ENCODE measurements at places on chromosomes 2 and 18.

DNA sequence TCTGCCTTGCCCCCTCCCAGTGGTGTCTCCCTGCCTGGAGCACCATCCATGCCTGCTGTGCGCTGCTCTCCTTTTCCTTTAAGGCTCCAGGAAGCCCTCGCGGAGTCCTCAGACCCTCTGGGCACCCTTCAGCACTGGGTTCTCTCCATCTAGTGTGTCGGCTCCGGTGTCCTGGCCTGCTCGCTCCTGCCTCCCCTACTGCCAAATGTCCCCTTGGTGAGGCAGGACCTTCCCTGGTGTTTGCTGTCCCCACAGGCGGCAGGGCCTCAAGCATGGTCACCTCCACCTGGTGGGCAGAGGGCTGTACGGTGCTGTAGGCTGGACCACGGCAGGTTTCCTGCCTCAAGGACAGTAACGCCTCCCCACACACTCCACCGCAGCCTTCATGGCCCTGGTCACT lies 90.2 kb downstream of the DGKD start:
- DNase-seq, result no peak

DNA sequence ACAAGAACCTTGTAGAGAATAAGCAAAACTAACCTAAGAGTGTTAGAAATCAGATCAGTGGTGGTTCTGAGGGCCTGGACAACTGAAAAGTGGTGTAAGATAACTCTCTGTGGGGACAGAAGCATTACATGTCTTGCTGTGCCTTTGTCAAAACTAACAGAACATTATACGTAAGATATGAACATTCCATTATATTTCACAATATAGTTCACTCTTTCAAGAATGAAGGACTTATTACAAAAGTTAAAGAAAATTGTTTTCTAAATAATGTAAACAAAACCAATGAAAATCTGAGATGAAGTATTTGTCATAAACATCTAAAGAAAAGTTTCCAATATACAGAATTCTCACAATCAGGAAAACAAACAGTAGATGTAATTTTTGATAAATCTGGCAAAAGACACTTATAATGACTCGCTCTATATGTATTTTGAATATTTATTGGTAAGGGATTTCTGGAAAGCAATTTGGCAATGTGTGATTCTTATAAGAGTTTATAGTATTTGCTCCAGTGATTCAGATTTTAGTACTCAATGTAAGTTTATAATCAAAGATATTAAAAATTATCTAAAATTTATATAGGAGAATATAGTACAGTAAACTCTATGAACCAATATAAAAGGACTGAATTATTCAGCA lies 258.4 kb downstream of the CD226 start:
- DNase-seq, result peak; percentile 55

DNA sequence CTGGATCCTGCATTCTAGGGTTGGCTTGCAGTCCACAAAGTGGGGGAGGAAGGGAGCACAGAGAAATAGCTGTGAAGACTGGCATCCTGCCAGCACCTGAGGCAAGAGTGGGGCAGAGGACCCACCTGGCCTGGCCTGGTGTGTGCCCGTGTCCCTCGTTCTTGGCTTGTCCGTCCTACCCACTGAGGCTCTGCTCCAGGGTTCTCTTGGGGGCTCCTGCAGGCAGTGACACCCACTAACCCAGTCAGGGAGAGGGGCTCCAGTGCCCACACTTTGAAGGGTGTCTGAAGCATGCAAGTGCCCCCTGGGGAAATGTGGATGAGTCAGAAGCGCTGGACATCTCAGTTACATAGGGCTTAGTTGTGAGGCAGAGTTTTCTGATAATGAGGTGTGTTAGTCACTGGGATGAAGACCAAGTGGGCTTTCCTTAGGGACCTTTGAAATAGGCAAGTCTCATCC lies 79.4 kb downstream of the SLC4A3 start:
- DNase-seq, result peak; percentile 23

- DNase-seq, result no peak
Observed at GRCh38 chr2:45002686-45003085, 6.6 kb downstream of the SIX2 start.

DNA sequence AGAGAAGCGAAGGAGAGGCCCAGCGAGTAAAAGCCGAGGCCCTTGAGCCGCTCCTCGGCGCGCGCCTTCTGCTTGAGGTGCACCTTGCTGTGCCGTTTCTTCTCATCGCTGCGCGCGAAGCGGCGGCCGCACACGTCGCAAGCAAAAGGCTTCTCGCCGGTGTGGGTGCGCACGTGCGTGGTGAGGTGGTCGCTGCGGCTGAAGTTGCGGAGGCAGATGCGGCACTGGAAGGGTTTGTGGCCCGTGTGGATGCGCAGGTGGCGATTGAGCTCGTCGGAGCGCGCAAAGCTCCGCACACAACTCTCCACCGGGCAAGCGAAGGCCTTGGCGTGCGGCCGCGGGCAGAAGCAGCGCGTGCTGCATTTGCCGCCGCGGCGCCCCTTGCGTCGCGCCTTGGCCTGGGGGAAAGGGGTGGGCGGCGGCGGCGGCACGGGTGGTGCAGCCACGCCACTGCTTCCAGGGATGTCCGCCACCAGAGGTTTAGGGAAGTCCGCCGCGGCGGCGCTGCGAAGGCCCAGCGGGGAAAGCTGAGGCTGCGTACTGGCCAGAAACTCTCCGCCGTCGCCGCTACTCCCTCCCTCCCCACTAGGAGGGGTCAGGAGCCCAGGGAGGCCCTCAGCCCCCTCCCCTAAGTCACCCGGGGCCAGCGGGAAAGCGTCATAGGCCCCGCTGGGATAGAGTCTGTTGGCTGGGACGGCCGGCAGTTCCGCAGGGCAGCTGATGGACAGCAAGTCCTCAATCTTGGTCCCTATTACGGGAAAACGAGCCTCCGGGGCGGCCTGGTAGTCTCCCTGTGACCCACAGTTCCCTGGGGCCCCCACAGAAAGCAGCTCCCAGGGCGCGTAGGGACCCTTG lies 1.7 kb downstream of the EGR4 start:
- no peak for DNase-seq

DNA sequence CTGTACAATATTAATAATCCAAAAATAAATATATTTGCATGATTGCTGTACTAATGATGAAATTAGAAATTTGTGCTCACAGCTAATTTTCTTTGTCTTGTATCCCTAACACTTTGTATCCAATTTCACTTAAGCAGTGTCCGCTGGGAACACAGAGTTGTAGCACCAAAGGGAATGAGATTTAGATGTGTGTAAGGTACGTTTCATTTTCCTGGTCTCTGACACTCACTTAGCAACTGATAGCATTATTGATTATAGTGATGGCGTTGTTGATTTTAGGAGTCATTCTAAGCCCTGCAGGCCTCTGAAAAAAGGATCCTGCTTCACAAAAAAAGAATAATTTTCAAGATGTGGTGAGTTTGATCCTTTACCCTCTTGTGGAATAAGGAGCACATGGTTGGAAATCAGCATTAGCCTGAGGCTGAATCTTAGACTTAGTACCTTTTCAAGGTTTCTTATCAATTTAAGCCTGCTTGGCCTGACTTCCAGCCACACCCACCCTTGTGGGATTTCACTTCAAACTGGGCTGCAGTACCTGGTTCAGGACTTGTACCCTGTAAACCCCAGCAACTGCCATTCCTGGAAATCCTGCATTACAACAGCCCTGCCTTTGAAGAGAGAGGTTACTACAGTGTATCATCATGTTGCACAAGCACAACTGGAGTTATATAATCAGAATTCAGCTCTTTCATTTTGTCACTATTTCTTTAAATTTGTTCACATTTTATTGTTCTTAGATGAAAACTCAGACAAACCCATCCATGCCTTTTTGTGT lies 116.2 kb downstream of the RND3 start:
- DNase-seq, result no peak

- DNase-seq, result no peak
Observed at GRCh38 chr2:45765007-45765727, 113.7 kb downstream of the PRKCE start.

DNA sequence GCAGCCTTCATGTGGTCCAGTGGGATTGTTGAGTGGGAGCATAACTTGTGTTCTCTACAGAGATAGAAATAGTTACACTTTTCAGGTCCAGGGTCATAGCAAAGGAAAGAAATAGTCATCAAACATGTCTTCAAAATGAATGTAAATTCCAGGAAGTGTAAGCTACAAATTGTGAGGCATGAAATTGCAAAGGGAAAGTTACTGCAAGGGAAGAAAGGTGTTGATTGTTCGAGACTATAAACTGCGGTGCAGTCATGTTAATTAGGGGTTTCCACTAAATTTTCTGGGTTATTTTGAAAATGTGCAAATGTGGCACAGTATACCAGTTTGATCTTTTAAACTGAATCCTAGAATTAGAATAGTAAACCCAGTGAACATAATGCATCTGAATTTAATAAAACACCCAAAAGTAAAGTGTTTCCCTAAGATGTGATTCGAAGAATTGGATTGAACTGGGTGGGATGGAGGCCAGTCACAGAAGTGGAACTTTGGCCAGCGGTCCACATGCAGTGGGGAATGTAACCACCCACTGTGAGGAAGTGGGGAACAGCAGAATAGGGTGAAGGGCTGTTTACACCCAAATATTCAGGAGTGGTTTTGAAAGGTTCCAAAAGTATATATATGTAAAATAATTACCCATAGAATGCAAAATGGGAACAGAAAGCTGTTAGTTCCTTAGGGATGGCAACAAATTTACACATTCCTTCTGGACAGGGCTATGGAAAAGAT lies 126.5 kb upstream of the CCDC68 start:
- no peak for DNase-seq

- DNase-seq, result no peak
Observed at GRCh38 chr2:99444222-99444621, 45.6 kb downstream of the REV1 start.

- no peak for DNase-seq
Observed at GRCh38 chr2:120224735-120225548, 1.7 kb upstream of the TMEM185B start.

- peak; percentile 21 for DNase-seq
Observed at GRCh38 chr2:135662088-135662487, 79.6 kb upstream of the UBXN4 start.

GRCh38 chr18:46562674-46563192 lies 94.3 kb downstream of the LOXHD1 start:
- DNase-seq, result no peak

- DNase-seq, result no peak
Observed at GRCh38 chr2:234569776-234570430, 73.0 kb upstream of the ARL4C start.

DNA sequence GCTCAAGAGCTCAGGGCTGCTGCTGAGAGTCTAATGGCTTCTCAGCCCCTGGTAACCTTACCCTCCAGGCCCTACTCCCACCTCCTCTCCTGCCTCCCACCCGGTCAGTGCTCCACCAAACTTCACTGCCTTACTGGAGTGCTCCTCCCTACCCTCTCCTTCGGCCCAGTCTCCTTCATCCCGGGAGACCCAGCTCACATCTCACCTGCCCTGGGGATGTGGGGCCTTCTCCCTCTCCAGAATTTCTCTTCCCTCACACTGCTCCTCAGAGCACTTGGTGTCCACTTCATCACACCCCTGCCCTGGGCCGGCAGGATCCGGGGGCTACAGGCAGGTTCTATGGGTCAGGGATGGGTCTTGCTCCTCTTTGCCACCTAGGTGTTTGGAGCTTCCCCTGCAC lies 21.6 kb downstream of the PTPN18 start:
- no peak for DNase-seq

DNA sequence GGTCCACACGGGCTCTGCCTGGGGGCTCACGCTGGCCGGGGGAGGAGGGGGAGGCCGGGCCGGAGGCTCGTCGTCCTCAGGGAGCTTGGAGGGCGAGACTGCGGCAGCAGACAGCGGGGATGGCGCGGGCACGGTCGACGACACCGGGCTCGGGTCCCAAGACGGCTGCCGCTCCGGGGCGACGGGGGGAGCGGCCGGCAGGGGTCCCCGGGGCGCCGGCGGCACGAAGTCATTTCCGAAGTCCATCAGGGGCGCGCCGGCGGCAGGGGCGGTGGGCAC lies 491 bp downstream of the RTN4 start:
- DNase-seq, result no peak

- no peak for DNase-seq
Observed at GRCh38 chr2:21382701-21383520, 259.1 kb downstream of the TDRD15 start.

- no peak for DNase-seq
Observed at GRCh38 chr18:57084331-57085271, 62.3 kb upstream of the BOD1L2 start.

- no peak for DNase-seq
Observed at GRCh38 chr2:218583983-218584850, 15.6 kb downstream of the CNOT9 start.

DNA sequence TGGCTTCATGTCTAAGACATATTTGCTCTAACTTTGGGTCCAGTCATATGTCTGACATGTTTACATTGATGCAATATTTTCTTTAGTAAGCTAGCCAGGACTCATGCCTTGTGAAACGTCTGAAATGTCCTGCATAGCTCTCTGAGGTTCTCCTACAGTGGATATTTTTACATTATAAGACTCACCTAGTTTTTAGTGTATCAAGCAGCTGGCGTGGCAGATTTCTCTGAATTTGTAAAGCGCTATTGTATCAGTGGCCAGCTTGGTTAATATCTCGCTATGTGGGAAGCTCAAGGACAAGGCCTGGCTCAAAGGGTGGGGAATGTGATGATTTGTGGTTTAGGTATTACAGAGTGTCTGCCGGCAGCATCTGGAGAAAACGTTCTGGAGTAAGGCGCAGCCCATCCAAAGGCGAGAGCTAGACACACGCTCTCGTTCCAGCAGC lies 164.3 kb downstream of the LTBP1 start:
- peak; percentile 66 for DNase-seq

GRCh38 chr2:239253701-239254436 lies 147.0 kb downstream of the HDAC4 start:
- no peak for DNase-seq

DNA sequence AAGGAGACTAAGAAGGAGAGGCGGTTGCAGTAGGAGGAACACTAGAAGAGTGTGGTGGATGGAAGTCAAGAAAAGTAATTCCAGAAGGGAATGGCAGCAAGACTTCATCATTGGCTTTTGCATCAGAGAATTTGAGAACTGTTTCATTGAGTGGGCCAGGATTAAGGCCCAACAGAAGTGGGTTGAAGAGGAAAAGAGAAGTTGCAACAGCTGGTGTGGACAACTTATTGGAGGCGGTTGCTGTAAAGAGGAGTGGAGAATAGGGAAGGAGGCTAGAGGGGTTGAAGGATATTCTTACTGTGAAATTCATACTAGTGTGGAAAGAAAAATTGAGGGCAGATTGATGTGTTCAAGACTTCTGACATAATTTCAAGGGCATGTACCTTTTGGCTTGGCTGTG lies 168.7 kb upstream of the FN1 start:
- DNase-seq, result no peak

DNA sequence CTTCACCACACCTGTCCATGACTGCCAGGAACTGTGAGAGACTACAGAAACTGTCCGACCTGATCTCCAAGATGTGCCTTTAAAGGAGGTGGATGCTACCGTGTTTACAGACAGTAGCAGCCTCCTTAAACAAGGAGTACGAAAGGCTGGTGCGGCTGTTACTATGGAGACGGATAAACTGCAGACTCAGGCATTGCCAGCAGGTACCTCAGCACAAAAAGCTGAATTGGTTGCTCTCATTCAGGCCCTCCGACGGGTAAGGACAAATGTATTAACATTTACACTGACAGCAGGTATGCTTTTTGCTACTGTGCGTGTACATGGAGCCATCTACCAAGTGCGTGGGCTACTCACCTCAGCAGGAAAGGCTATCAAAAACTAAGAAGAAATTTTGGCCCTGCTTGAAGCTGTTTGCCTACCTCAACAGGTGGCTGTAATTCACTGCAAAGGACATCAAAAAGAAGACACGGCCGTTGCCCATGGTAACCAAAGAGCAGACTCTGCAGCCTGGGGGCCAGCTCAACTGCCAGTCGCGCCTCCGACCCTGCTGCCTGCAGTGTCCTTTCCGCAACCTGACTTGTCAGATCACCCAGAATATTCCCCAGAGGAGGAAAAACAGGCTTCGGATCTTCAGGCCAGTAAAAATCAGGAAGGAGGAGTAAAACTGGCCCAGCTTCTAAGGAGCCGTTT lies 30.9 kb downstream of the SKA1 start:
- no peak for DNase-seq

GRCh38 chr18:77765468-77765867 lies 515.8 kb downstream of the GALR1 start:
- DNase-seq, result no peak
